ENCODE measurements at places on chromosomes 1 and 21.

- no peak for DNase-seq
Observed at GRCh38 chr21:45865106-45865835, 116.3 kb upstream of the COL6A1 start.

- no peak for DNase-seq
Observed at GRCh38 chr1:226001963-226002666, 3.0 kb upstream of the SDE2 start.

DNA sequence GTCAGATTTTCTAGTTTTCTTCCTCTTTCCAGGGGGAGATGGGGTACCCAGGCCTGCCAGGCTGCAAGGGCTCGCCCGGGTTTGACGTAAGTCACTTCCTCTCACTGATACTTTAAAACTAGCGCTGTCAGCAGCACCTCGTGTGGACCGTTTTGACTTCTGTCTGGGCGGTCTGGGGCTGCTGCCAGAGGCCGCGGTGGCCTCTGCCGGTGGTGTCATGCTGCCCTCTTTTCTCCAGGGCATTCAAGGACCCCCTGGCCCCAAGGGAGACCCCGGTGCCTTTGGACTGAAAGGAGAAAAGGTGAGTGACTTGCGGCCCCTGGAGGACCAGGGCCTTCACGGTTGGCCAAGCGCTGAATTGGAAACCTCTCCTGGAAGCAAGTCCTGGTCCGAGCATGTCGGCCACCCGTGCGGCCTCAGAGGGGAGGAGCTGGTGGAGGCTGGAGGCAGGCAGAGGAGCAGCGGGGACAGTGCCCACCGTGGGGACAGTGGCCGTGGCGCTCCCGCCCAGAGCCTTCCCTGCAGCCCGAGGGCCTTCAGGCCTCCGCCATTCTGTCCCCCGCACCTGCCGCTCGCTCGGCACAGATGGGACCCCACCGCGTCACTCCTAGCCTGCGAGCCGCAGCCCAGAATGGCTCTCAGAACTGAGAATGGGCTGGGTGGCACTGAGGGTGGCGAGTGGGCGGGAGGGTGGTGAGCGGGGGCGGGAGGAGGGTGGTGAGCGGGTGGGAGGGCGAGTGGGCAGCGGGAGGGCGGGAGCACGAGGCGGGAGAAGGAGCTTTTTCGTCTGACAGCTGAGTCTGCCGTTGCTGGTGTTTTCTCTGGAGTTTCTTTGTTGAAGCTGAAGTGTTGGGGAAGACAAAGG, 9.4 kb downstream of the COL6A1 start:
- DNase-seq: peak; percentile 8

- no peak for DNase-seq
Observed at GRCh38 chr1:185495898-185496297, 178.9 kb upstream of the IVNS1ABP start.

GRCh38 chr1:25695090-25695770, 78.6 kb downstream of the MAN1C1 start:
- no peak for DNase-seq

DNA sequence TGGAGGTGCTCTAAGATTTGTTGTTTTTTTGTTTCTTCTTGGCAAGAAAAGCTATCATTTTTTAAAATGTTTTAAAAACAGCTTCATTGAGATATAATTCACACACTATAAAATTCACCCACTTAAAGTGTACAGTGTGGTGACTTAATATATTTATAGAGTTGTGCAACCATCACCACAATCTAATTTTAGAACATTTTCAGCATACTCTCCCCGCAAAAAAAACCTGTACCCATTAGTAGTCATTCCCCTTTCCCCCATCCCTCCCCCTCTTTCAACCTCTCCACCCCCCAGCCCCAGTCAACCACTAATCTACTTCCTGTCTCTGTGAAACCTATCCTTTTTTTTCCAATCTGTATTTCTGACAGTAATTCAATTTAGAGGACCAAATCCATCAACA, 30.6 kb downstream of the ZC3H11B start:
- DNase-seq: no peak

GRCh38 chr1:205246351-205247119, 18.8 kb downstream of the TMCC2 start:
- DNase-seq: no peak

DNA sequence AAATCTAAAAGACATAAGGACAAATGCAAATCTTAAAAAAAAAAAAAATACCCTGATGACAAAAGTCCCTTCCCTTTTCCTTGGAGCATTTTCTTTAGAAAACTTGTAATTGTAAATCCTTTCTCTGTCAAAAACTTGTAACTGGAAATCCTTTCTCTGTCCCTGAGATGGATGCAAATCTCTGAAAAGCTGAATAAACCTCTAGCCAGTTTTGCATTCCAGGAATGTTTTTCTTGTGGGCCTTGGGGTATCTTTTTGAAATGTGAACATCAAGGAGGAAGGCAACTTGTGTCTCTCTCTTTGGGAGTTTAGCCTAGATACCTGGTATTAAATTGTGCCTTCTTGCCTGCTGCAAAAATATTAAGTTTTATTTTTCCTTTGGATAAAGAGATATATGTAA, 305.3 kb downstream of the KCNT2 start:
- DNase-seq: no peak
